ENCODE measurements at places on chromosomes 12 and 14.

DNA sequence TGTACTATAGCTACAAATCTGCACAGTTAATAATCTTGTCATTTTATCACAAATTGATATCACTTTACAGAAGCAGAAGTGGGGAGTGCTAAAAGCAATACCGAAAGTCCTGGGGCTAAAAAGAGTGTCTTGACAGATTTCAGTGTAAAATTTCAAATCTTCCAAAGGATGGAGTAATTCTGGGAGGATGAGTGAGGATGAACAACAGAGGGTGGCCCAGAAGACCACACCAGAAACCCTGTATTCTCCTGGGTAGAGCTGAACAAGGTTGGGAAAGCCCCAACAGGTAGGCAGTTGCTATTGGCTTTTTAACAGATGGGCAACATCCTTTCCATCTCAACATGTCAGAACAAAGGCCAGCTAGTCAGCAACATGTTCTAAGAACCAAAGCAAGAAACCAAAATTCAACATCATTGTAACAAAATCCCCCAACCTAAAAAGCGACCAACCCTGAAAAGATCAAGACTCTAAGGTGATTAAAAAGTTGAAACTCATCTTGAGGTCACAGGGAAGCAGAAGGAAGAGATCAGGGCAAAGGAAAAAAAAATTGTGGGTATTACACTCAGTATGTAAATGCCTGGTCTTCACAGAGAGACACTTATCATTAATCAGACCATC, 38.8 kb downstream of the CBX5 start:
- DNase-seq = no peak

GRCh38 chr12:3304436-3305165, 186.4 kb upstream of the PRMT8 start:
- no peak for DNase-seq

DNA sequence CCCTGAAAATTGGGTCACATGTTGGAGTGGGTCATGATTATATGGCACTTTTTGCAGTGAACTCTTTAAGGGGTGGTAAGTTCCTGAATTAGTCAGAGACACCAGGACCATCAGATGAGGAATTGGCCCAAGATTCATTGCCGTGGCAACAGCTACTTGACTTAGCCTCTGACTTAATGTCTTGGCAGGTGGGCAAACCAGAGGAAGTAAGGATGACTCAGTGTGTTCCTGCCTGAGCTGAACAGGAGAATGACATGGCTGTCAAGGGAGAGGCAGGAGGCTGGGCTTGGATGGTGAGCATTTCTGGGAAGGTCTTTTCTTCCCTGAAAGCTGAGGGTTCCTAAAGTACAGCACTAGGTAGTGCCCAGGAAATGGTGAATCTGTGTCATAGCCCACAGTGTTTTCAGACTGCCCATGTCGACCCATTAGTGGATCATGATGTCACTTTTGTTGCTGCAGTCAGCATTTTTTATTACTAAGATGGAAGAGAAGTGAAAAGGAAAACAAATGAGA, 170.1 kb upstream of the PWP1 start:
- DNase-seq = no peak

DNA sequence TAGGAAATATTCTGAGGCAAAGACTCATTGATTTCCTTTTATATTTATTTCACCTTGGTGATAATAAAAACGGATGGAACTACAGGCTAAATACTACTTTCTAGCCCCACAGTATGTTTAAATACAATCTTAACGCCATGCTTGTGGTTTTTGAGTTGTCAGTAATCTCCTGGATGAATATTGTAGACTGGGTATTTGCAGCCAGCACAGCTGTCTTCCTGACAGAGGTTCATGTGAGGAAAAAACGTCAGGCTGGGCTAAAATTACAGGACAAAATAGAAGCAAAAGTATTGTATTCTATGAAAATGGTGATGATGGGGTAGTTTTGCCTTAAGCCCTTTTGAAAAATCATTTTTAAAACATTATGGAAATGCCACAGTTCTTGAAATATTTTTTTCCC, 140.9 kb downstream of the CCDC91 start:
- no peak for DNase-seq

DNA sequence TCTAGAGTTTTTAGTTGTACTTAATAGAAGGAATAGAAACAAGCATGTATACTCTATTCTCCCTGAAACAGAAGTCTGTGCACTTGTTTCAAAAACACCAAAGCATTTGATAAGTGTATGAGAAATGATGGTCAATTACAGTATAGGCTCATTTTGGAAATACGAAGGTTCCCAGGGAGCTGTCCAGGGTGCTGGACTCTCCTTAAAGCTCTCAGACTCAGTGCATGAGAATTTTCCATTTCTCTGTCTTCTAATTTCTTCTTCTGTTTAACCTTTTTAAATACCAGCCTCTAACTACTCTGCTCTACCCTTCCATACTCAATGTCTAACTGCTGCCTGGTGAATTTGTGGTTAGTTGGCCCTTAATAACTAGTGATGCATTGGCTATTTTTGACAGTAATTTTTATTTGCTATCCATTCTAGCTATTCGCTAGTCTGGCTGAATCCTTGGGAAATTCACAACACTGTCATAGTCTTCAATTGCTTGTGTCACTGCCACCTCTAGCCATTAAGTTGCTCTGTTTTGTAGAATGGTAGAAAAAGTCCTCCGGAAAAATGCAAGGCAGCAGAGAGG, 229.2 kb downstream of the NRXN3 start:
- no peak for DNase-seq

- DNase-seq = no peak
Observed at GRCh38 chr12:129696926-129697325, 206.9 kb downstream of the TMEM132D start.

DNA sequence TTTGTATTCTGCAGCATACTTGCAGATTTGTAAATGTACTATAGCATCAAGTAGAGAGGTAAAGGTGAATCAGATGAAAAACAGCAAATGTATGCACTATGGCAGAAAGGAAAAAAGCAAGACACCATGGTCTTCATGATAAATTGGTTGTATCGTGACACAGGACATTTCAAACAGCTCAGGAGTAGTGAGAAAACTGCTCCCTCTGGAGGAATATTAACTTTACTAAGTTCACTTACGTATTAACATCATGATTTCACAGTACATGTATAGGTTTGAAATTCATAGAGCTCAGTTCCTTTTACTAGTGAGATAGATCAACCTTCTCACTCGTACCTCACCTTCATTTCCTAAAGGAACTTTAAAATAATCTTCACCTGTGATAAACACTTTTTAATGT, 6.5 kb downstream of the MBIP start:
- no peak for DNase-seq

DNA sequence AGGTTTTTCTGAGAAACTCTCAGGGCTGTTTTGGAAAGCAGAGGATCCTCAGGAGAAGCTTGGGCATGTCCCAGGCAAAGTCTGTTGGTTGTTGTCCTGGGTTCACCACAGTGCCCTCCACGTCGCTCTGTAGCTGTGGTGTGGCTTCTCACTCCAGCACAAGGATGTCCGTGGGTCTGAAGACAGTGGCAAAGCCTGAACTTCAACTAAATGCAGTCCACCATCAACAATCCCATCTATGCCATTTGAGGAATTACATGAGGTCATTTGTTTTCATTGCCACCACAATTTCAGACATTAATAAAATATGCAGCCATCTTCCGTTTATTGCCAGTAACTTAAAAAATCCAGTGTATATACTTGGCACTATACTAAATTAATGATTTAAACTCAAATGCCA, 272.1 kb downstream of the LRIG3 start:
- no peak for DNase-seq

- DNase-seq = peak; percentile 28
Observed at GRCh38 chr14:74763803-74764531, 851 bp downstream of the YLPM1 start.

GRCh38 chr12:76863005-76863670, 15.7 kb downstream of the CSRP2 start:
- no peak for DNase-seq

GRCh38 chr14:20866963-20867362, 24.2 kb upstream of the RNASE3 start:
- no peak for DNase-seq

DNA sequence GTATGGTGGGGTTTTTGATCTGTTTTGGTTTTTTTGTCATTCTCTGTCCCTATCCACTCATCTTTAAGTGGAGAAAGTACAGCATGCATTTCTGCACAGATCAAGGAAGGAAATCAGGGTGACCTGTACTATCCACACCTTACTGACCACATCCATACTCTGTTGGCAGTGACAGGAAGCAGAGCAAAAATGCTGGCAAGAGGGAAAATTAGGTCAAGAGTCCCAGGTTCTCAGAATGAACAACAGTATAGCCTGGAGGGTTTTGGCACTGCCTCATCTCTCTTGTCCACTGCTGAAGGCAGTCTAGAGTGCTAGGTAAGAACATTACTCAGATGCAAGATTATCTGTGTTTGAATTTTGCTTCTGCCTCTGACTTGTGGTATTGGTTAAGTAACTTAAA, 70.7 kb downstream of the TAOK3 start:
- DNase-seq = no peak

- DNase-seq = no peak
Observed at GRCh38 chr14:30725763-30726162, 103.6 kb downstream of the SCFD1 start.

DNA sequence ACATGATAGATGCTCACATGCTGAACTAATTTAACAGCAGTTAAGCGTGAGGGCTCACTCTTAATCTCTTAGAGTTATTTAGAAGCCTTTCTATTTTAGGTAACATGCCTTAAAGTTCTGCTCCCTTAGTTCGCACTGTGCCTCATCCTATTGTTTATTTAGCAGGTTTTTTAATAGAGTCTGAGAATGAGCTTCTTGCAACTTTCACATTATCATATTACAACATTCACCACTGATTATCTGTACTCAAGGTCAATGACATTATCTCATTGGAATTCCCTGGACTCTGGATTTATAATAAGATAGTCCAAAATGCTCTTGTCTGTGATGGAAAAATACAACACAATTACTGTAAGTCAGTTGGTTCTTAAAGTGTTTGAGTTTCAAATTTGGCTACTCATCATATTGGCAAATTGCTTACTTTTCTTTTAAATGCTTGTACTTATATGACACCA, 183.6 kb upstream of the SLC38A2 start:
- no peak for DNase-seq

GRCh38 chr14:60654334-60654821, 5.1 kb upstream of the SIX1 start:
- DNase-seq = no peak

GRCh38 chr14:105838107-105838506, 311.7 kb downstream of the TMEM121 start:
- DNase-seq = no peak

- no peak for DNase-seq
Observed at GRCh38 chr12:26524862-26525465, 308.0 kb downstream of the ITPR2 start.

DNA sequence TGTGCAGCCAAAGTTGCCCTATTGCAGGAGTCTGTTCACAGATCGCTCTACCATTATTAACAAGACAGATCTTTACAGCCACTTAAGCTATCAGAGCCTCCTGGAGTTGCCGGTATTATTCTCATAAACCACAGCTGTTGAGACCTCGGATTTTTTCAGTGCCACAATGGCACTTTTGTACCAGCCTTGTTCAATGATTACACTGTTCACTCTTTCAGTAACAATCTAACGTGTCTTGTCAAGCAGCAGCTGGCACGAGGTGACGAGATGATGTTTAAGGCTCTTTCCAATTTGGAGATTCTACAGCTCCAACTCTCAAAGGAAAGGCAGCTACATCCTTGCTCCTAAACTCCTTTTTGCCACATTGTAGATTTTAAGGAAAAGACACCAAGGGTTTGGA, 30.7 kb downstream of the LRIG3 start:
- no peak for DNase-seq

DNA sequence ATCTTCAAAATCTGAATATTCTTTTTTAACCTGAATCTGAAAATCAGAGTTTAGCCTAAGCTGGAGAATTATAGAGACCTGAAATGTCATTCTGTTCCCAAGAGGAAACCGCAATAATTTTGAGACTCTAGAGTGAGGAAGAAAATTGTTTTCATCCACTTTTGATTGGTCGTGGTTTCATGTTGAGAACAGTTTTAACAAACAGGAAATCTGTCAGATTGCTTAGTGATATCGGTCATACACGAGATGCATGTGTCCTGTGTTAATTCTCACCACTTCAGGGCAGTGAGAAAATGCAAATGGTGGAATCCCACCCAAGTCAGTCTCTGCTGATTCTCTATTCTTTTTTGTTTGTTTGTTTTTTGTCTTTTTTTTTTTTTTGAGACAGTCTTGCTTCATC, 1498.5 kb upstream of the TMEM132C start:
- DNase-seq = no peak

DNA sequence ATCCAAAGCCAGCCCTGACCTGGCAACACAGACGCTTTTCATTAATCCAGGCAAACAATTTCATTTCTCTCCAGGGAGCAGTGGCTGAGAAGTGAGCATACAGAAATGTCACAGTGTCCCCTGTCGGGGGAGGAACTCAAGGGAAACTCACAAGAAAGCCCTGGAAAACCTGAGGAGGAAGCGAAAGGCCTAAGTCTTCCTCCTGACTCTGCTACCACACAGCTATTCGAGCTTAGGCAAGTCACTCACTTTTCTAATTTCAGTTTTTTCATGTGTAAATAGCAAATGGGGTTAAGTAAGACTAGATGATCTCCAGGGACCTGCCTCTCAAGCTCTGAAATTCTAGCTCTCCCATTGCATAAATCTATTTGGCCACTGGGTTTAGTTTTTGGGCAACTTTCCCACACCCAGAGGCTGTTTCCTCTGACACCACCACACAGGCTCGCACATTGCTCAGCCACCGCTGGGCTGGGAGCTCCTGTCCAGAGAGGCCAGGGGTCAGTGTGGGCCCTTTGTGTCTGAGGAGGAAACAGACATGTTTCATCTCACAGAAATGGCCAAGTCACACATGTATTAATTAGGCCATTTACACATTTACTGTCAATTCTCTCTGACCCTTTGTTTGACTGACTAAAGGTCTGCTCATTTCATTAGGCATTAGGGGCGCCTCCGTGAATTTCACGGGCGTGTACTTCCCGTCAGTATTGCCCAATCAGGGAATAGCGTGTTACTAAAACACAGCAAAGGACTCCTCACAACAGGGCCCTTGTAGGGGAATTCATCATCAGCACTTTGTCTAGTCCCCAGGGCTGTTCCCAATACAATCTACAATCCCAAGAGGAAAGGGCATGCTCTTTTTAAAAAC, 9.8 kb upstream of the PNMA1 start:
- DNase-seq = peak; percentile 92

DNA sequence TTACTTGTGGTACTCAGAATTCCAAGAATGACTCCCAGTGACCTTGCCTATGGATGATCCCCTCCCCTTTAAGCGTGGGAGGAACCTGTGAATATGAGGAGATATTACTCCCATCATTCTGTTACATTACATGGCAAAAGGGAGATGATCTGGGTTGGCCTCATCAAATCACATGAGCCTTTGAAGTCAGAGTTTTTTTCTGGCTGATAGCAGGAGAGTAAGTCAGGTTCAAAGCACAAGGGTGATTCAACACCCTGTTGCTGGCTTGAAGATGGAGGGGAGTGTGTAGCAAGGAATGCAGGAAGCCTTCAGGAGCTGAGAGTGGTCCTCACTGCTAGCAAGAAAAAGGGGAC, 9.1 kb upstream of the MDM2 start:
- no peak for DNase-seq

DNA sequence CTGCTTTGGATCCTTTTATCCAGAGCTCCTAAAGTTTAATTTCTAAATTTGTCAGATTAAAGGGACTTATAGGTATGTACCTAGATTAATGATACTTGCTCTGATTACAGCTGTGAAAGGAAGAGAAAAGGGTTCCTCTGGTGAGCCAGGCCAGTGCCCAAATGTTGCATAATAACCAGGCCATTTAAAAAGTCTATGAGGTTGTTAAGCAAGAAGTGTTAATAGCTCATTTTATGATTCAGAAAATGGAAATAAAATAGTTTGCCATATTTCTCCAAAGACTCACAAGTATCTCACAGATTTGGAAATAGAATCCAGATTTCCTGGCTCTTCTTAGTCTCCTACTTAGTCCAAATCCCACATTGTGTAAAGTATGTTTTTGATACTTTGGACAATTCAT, 67.6 kb downstream of the SLC38A6 start:
- DNase-seq = no peak
